ENCODE measurements at places on chromosomes 7 and 10. TPM values are rescaled to one million over a fixed set of nuclear protein-coding genes. Genes with fewer than 3 reads are reported as not detected.

GRCh38 chr7:27198871-27199801 is 755 bp downstream of the HOXA13 start:
- DNase-seq, result no peak

- DNase-seq, result no peak
Measured at GRCh38 chr7:88759230-88760135, at the start of gene ZNF804B. ZNF804B (plus strand) TSS chr7:88759700; CDS start chr7:88759977, 277 bp downstream.

Gene ICA1
- polyA plus RNA-seq, result 0.15 TPM

Gene GIMAP5
- polyA plus RNA-seq, result not detected

Gene C10orf105
- 1.1 TPM for polyA plus RNA-seq

DNA sequence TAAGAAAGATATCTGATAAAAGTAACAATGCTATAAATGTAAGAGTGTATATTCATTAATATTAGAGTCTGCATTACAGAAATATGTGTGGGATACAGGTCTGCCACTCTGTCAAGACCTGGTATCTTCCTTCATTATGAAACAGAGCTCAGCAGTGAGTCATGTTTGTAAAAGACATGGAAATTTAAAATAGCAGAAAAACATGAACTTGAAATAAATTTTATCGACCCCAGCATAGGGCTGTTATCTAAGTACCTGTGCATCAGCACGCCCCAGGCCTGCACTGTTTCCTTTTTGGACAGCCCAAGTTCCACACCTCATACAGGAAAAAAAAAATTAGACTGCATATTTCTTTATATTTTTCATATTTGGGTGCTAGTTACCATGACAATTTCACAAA is 58.0 kb upstream of the ZPBP start:
- no peak for DNase-seq

DNA sequence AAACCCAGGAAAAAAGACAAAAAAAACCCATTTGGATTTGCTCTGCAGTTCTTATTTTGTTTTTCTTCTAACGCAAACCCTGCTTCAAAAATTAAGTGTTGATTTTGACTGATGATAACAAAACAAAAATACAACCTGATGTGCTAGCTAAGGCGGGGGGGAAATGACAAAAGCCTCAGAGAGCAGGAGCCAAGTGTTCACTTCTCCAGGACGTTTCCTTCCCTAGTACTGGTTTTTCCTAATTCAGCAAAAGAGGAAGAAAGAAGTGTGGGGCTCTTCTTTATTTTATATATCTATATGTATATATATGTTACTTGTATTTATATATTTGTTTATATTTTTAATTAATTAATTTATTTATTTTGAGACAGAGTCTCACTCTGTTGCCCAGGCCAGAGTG is 28.0 kb downstream of the SNX10 start:
- no peak for DNase-seq

Gene TMEM184A
- 0.38 TPM for polyA plus RNA-seq

Gene RSBN1L
- polyA plus RNA-seq, result 2.8 TPM

Gene NKX6-2
- not detected for polyA plus RNA-seq

GRCh38 chr10:75827587-75828021 is 396.2 kb downstream of the LRMDA start:
- DNase-seq, result no peak

Gene CPA5
- polyA plus RNA-seq, result 0.15 TPM

Gene MYH16
- not detected for polyA plus RNA-seq

GRCh38 chr10:131107970-131108369 is 203.6 kb downstream of the TCERG1L start:
- DNase-seq, result no peak

Gene NPY
- not detected for polyA plus RNA-seq

GRCh38 chr7:83541187-83541960 is 107.6 kb downstream of the SEMA3E start:
- no peak for DNase-seq

Gene GIMAP8
- not detected for polyA plus RNA-seq

Gene FOXP2
- polyA plus RNA-seq, result 0.66 TPM

- DNase-seq, result no peak
Measured at GRCh38 chr10:102998399-102998907, 80.4 kb downstream of the CNNM2 start.

Gene PTN
- 33.5 TPM for polyA plus RNA-seq

Gene C10orf71
- not detected for polyA plus RNA-seq

GRCh38 chr10:75220274-75220673 is 9.7 kb downstream of the VDAC2 start:
- DNase-seq, result no peak

DNA sequence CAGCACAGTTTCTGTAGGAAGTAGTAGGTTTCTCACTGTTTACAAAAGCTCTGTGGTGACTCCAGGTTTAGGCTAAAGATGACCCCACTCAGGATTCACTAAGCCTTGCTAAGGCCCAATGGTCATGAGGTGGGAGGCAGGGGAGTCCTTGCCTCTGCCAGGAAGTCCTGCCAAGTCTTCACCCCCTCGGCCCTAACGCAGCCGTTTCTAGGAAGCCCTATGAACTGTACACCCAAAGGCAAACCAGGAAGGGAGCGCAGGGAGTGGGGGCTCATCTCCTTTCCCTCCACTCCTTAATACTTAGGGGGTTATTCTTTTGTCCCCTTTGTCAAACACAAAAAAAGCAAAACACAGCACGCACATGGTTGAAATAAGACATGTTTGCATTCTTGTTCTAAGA is 64.6 kb downstream of the CTBP2 start:
- no peak for DNase-seq

Gene GJC3
- not detected for polyA plus RNA-seq

- no peak for DNase-seq
Measured at GRCh38 chr7:117017017-117017451, 63.7 kb downstream of the ST7 start.

- DNase-seq, result no peak
Measured at GRCh38 chr10:13991353-13991752, 339.4 kb downstream of the FRMD4A start.

GRCh38 chr10:104199567-104199966 is 32.6 kb downstream of the CFAP43 start:
- DNase-seq, result no peak

DNA sequence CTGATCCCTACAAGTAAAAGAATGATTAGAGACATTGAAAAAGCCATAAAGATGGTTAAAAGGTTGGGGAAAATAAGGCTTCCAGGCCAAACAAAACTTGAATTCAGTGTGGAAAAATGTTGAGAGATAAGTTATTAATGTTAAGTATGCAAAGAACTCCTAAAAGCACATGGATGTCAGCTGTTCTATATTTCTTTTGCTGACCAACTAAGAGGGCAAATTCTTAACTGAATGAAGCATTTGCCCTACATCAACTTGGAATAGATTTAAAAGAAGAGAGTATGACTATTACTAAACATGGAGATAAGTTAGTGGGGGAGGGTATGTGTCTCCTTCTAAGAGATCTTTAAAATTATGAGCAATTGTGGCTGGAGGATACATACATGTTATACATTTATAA is 124.8 kb downstream of the KIAA1217 start:
- peak; percentile 41 for DNase-seq

Gene SEMA3E
- not detected for polyA plus RNA-seq

- no peak for DNase-seq
Measured at GRCh38 chr7:105250706-105251105, 138.0 kb downstream of the SRPK2 start.

DNA sequence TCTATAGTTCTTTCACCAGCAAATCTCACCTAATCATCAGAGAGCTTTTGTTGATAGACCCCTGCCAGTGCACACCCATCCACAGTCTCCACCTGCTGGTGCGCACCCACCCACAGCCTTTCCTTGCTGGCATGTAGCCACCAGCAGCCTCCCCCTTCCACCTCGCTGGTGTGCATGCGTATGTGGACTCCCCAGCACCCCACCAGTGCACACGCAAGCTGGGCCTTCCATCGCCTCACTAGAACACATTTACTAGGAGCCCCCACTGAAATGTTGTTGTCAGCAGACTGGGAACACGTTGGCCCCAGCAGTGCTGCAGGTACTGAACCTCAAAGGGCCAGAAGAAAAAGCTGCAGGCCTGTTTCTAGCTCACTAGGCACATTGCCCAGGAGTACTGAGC is 104.9 kb upstream of the ZWINT start:
- no peak for DNase-seq

Gene CHST15
- 5.7 TPM for polyA plus RNA-seq

Gene ASAH2B
- polyA plus RNA-seq, result 6.1 TPM

Gene SEM1
- polyA plus RNA-seq, result 77.1 TPM

Gene CD36
- 0.34 TPM for polyA plus RNA-seq

GRCh38 chr10:33773886-33774480 is 439.5 kb upstream of the NRP1 start:
- DNase-seq, result no peak

GRCh38 chr10:49080071-49080470 is 35.3 kb downstream of the VSTM4 start:
- no peak for DNase-seq

All from BJ (cell line).